ENCODE measurements at places on chromosomes 2 and 18.
A peak's percentile ranks its signal among the peaks of the same experiment; 100 is the strongest.

GRCh38 chr18:34222307-34223163, 2.2 kb downstream of the NOL4 start:
- no peak for DNase-seq

DNA sequence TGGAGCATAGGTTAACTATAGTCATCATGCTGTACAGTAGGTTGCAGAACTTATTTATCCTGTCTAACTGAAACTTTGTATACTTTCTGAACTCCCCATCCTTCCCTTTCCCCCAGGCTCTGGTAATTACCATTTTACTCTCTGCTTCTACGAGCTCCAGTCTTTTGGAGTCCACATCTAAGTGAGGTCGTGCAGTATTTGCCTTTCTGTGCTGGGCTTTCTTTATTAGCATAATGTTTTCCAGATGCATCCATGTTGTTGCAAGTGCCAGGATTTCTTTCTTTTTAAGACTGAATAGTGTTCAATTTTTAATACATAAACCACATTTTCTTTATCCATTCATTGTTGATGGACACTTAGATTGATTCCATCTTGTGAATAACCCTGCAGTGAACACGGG, 464.1 kb downstream of the TGIF1 start:
- DNase-seq, result no peak

DNA sequence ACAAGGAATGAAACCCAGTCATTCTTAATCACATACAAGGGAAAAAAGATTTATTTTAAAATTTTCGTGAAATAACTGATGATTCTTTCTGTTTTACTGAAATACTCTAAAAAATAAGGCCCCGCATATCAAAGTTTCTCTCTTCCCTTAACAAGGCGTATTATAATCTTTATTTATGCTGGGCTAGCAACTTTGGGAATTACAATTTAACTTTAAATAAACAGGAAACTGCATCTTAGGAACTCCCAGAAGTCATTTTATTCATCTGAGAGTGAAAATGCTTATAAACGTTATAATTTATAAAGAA, 166.7 kb downstream of the TCF4 start:
- no peak for DNase-seq

DNA sequence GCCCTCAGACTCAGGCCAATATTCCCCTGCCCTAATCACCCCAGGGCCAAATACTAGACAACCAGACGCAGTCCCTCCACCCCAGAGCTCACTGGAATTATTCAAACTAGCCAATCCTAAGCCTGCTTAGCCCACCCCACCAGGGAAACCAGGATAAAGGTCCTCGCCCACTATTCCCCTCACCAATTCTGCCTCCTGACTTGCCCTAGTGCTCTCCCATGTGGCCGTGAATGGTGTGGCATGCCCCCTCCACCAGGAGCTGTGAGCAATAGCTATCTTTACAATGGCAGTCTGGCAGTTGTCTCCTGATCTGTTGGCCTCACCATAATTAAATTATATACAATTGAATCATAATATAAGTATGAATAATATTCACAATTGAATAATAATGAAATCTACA, 42.3 kb downstream of the FAM124B start:
- DNase-seq, result no peak

DNA sequence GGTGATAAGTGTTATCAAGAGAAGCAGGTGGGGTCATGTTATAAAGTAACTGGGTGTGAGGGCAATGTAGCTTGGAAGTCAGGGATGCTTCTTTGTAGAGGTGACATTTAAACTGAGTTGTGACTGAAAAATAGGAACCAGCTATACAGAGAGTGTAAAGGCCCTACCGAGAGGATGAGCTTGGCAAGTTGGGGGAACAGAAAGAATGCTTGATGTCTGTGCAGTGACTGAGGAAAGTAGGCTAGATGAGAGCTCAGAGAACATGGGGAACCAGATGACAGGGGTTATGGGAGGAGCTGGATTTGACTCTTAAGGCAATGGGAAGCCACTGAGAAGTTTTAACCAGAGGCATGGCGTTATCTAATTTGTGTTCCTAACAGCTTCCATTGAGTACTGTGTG, 115.3 kb downstream of the DOCK10 start:
- DNase-seq, result no peak

DNA sequence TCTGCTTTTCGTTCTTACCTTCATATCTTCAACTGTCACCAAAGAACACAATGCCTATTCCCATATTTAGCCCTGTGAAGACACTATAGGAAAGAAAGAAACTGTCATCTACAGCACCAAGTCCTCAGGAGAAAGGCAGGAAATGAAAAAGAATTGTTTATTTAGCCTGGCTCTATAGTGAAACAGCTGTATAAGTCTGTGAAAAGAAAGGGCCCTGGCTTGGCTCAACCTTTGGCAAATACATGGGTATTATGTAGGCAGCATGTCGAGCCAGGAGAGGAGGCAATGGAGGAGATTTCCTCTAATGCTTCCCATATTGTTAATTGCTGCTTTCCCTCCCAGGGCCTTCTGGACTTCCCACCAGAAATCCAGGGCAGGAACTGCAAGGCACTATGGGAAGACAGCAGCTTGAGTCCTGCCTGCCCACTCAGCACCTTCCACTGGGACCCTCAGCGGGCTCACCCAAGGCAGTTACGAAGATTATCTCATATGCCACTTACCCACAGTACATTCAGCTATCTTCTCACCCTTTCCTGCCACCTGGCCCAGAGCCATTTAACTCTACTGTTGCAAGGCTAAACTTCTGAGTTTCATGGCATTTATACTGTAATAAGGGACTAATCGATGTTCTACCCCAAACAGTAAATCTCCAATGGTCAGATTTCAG, 30.1 kb downstream of the SLC8A1 start:
- no peak for DNase-seq

DNA sequence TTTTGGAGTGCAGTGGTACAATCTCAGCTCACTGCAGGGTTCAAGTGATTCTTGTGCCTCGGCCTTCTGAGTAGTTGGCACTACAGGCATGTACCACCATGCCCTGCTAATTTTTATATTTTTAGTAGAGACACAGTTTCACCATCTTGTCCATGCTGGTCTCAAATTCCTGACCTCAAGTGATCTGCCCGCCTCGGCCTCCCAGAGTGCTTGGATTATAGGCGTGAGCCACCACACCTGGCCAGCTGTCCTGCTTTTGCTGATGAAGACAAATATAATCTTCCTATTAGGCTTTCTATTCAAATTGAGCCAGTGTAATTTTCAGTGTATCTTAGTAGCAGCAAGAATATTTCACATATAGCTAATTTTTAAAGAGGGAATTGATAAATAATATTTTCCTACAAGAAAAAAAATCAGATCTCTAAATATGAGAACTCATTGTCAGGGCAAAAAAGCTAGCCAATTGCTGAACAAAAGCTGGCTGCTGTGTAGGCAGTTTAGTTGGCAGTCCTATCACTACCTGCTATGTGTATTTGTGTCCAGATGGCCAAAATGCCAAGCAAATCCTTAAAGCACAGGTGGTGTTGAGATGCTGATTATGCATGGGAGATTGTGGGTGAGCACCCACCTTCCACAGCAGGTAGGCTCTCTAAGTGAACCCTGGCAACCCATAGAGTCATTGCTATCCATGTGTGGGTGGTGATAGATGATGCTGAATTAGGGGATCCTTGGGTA, 60.8 kb upstream of the STAM2 start:
- DNase-seq, result no peak

- DNase-seq, result peak; percentile 30
Observed at GRCh38 chr2:37713258-37713700, 41.8 kb upstream of the CDC42EP3 start.

GRCh38 chr2:73859721-73860586, 31.2 kb downstream of the STAMBP start:
- DNase-seq, result peak; percentile 60

DNA sequence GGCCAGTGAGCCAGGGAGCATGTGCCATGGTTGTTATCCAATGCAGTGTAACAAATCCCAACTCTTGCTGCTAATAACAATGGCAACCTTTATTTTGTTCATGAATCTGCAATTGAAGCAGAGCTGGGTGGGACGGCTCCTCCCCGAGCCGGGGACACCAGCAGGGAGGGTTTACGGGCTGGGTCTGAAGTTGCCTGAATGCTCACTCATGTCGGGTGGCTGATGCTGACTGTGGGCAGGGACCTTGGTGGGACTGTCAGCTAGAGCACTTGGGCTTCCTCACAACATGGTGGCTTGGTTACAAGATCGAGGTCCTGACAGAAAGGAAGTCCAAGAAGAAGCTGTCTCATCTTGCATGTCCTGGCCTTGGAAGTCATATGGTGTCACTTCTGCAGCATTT, 264.5 kb downstream of the NDUFA10 start:
- no peak for DNase-seq

DNA sequence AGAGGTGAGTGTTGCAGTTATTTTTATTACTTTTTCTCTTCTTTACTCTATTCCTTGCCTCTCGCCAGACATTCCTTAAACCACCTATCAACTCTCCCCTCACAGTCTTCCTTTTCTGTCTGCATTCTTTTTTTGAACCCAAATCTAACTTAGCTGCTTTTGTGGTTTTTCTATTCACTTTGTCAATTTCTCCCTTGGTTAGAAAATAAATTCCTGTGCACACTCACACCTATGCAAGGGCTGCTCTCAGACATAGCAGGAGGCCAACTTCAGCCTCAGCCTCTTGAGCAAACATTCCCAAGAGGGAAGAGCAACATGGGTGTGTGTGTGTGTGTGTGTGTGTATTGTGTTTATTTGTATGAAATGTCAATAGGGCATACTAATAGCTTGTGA, 808.6 kb downstream of the RNF144A start:
- DNase-seq, result no peak

DNA sequence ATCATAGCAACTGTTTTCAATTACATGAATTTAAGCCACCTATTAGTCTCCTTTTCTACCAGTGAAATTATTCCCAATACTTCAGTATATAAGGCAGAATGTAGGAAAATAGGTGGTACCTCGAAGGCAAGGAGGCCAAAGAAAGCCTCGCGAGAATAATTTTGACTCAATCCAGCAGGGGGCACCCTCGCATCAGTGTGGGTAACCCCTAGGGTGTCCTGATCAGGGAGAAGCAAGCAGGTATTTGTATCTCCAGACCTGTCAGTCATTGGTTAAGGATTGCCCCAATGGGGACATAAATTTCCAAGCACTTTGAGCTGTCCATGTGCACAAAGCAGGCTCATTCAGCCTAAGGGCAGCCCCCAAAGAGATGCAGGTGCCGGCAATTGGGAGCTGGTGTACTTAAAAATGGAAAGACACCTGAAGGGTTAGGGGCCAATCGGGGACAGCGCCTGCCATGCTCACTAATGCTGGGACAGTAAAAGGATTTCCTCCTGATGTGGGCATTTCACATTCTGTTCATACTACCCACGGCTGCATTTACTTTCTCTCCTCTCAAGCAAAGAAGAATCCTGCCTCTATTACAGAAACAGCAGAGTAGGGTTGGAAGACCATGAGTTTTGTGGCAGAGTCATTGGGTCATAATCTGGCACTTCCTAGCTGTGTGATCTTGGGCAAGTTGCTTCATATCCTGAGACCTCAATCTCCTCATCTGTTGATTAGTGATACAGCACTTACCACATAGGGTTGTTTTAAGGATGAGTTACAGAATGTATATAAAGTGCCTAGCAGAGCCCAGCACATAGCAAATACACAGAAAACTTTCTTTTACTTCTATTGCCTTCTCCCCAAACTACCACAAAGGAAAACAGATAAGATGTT, 136.1 kb downstream of the ICOS start:
- peak; percentile 56 for DNase-seq

DNA sequence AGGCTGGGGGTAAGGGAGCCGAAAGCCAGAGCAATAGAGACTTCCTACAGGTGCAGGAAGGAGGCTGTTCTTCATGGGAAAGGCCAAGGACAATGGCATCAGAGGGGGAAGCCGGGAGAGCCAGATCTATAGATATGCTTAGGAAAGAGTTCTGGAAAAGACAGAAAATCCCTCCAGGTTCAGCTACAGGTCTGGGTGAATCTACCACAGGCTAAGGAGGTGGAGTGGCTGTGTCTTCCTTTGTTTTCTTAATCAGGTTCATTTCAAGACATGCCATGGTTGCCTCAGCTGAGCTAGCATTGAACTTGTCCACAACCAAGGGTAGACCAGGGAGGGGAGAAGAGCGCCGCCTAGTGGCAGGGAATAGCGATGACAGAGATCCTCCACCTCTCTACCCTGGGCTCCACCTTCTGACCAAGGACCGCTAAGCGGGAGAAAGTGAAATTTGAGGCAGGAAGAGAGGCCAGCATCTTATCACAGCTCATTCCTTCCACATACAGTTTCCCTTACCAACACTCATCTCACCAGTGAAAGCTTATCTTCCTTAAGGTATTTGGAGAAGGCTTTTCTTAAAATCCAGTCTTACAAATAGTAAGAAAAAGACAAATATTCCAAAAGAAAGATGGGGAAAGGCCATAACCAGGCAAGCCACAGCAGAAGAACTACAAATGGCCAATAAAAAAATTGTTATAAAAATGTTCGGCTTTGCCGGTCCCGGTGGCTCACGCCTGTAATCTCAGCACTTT, 74.2 kb downstream of the VIT start:
- DNase-seq, result peak; percentile 27

DNA sequence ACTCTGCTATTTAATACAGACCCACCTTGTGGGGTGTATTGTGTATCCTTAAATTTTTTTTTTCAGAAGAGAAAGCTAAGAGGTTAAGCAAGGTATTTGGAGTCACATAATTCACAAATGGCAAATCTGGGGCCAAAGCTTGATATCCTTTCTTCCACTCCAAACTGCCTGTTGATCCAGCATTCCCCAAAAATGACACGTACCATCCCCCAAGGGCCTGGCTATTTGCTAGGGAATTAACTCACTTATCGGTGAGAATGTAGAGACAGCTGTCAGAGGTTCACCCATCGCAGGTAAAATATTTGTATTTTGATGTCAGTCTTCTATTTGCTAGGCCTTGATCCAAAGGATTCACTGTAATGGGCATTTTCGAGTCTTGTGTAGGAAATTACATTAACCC, 103.6 kb upstream of the FZD7 start:
- DNase-seq, result no peak

DNA sequence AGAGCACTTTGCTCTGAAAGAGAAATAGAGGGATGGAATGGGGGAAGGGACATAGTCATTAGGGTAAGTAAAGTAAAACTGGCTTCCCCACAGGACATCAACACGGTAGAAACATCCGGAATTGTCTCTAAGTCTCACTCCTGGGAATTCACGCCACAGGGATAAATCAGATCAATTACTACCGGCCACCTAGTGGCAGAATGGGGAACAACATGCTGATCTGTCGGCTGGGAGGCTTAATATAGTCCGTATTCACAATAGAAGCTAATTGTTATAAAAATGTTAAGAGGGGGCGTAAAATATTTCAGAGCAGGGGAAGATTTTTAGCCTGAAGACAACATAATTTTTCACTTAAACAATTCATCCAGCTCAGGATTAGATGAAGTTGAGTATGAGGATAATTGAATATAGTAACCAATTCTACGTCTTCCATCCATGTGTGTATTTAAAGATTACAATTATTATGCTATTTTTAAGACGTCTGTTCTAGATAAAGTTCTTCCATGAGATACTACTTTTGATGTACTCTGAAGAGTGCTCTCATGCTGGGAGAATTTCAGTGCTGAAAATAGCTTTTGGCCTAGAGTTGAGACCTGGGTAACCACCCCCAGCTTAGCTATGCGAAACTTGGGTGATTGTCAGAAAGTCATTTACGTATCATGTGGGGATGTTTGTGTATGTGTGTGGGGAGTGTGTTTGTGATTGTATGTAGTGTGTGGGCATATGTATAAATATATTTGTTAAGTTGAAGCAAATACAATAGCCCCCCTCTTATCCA, 65.7 kb downstream of the LRRTM1 start:
- DNase-seq, result no peak

Measured in T-helper 2 cell treated with Interferon-gamma antibody and Interleukin-4, amounts not matched to agents 5 μg/mL and 100 μg/mL, for 36 hours (primary cell).